ENCODE measurements at places on chromosomes 2 and 18.

GRCh38 chr2:114294741-114295140 is 147.7 kb upstream of the DPP10 start:
- no peak for DNase-seq

- DNase-seq, result no peak
Observed at GRCh38 chr2:30971231-30972025, 164.2 kb upstream of the CAPN13 start.

DNA sequence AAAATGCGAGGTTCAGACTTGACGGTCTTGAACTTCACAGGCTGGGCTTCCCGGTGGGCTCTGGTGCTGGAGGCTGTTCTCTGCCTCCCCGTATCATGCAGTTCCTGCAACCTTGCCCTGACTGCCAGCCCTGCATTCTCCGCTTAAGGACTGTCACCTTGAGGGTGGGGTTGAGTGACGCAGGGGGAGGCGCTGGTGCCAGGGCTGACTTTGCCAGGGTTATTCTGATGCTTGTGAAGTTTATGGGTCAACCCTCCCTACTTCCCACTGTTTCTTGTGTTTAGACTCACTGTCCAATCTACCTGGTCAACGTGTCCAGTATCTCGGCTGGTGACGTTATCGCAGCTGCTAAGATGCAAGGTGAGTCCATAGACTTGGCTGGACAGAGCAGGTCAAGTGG is 37.5 kb upstream of the MAPRE3 start:
- DNase-seq, result no peak

DNA sequence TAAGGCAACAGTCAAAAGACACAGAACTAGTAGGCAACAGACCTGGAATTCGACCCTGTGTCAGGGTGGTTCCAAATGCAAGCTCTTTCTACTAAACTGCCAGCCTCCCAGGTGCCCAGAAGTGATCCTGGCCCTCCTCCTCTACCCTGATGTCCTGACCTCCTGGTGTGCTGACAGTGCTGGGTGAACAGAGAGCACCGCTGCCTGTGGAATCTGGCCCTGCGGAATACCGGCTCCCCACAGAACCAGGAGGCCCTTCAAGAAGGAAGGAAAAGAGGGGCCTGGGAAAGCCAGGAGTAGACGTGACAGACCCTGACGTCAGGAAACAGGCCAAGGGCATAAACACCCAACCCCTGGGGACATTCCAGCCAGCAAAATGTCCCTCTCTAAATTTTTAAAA is 120.3 kb downstream of the NOL10 start:
- no peak for DNase-seq

DNA sequence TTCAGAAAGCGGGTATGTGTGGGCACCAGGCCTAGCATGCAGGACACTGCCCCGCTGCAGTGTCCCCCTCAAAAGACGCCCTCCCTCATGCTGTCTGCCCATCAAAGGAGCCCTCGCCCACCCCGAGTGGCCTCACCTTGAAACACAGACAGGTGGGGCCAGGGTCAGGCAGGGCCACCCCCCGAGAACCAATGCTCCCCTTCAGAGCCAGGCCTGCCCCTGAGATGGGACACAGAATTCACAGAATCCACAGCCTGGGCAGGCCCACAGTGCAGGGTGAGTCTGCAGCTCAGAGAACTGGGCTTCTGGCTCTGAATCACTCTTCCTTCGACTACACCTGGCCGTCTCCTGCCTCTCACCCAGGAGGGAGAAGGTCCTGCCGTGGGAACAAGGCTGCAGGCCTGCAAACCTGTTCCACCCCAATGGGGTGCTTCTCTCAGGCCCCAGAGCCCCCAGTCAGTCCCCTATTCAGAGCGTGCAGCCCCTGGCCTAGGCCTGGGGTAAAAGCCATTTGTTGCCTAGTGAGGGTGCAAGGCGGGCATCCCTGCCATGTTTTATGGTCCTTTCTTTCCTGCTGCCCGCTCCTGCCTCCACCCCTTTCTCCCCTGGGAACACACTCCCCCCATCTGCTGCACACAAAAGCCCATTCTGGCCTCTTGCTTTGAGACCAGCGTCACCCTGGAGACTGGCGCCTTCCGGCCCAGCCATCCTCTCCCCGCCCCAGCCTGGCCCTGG is 11.3 kb upstream of the ARHGEF4 start:
- DNase-seq, result no peak

GRCh38 chr2:209388446-209389037 is 35.3 kb upstream of the MAP2 start:
- DNase-seq, result no peak

GRCh38 chr2:38095996-38096861 is 20.3 kb upstream of the CYP1B1 start:
- no peak for DNase-seq

- DNase-seq, result no peak
Observed at GRCh38 chr2:1656326-1656960, 87.9 kb downstream of the PXDN start.

DNA sequence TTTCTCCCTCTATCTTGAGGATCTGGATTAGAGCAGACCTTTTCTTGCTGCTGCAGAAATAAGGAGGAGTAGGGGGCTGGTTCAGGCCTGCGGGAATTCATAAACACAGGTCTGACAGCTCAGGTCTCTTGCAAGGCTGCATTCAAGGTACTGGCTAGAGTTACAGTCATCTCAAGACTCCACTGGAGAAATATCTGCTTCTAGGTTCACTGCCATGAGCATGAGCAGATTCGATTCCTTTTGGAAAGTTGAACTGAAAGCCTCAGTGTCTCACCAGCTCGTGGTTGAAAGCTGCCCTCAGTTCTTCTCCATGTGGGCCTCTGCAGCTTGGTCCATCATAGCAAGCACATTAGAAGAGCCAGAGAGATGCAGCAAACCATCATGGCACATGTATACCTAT is 124.4 kb upstream of the SETBP1 start:
- no peak for DNase-seq

GRCh38 chr2:6408057-6408456 is 457.6 kb downstream of the CMPK2 start:
- no peak for DNase-seq

GRCh38 chr2:133667968-133668367 is 99.7 kb upstream of the NCKAP5 start:
- DNase-seq, result no peak

DNA sequence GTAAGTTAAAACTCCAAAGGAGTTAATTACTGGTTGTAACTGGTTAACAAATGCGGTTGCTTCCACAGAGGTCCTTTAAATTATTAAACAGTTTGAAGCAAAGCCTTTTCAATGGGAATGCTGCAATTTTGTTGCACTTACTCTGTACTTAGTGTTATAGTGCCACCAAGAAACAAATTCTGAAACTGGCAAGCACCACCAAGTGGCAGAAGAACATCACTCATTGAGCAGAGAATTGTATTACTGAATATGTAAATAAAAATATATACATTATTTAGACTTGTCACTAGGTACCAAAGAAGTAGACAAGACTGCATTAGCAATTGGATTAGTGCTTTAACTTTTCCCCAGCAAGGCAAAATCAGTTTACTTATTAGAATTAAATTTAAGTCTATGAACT is 2.6 kb upstream of the TMEFF2 start:
- DNase-seq, result no peak

GRCh38 chr2:14543284-14543683 is 89.2 kb upstream of the LRATD1 start:
- no peak for DNase-seq

GRCh38 chr18:48027401-48027963 is 97.0 kb upstream of the SMAD2 start:
- no peak for DNase-seq

GRCh38 chr18:34159691-34160185 is 65.0 kb downstream of the NOL4 start:
- no peak for DNase-seq

- DNase-seq, result no peak
Observed at GRCh38 chr2:209600341-209601171, 171.1 kb upstream of the UNC80 start.

- DNase-seq, result no peak
Observed at GRCh38 chr18:46756025-46756558, 761 bp downstream of the ST8SIA5 start.

DNA sequence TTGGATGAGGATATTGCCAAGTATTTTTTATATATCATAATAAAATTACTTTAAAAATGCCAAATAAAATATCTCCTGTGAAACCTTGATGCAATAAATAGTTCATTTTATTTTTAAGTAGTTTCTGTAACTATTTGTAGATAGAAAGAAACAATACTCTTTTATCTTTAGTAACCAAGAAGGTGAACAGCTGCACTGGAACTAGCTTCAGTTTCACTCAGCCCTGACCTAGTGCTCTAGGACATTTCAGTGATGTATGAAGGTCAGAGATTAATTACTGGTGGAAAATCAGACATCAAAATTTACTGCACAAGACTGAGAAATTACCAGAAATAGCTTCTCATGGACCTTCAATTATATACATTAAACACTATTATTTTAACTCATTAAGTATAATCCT is 1305.0 kb downstream of the CNTNAP5 start:
- DNase-seq, result no peak

GRCh38 chr2:131121464-131121863 is 16.3 kb downstream of the PLEKHB2 start:
- DNase-seq, result no peak

GRCh38 chr2:219124381-219125110 is 36.1 kb downstream of the NHEJ1 start:
- DNase-seq, result no peak

DNA sequence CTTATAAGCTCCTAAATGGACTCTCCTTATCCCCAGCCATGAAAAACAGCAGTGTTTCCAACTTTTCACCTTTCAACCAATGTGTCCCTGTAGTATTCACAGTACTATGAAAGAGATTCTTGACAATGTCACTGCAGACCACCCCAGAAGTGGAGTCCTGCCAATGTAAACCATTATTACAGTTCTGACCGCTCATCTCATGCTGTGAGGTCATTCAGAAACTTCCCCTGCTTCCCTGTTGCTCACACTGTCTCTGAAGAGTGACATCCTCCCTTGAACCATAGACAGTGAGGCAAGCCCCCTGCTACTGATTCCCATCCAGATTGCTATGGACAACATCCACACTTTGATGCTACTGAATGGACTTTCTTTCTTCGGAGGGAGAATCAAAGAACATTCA is 1523.7 kb upstream of the ACVR2A start:
- DNase-seq, result no peak

- no peak for DNase-seq
Observed at GRCh38 chr2:10668402-10669012, 21.3 kb downstream of the NOL10 start.

DNA sequence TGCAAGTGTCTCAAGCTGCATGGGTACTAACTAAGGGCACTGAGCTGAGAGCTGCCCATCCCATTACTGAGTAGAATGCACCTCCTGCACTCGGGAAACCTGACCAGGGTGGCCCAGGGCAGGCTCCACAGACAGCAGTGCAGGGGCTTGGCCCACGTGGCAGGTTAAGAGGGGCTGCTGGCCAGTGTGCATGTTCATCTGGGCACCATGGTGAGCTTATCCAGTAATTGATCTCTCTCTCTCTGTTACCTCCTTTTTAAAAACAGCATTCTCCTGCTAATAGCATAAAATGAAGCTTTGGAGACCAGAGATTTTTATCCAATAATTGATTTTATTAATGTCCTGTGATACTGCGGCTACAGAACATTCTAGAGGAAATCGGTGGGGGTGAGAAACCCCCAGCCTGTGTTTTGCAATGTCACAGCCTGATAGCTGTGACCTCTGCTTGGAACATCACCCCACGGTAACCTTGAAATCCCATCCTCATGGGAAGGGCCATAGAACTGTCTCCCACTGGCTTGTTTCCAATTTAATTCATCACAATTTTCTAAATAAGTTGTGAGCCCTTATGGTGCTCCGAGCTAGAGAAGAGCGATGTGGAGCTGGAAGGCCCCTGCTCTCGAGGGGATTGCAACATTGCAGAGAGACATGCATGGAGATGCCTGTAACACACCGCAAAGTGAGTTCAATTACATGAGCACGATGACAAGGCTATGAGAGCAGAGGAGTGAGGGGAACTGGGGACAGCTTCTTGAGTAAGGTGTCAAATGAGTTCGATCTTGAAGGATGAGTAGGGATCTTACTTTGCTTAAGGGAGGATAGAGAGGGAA is 143.8 kb downstream of the GALNT14 start:
- DNase-seq, result no peak

- DNase-seq, result no peak
Observed at GRCh38 chr2:156695595-156695994, 259.4 kb downstream of the GPD2 start.

DNA sequence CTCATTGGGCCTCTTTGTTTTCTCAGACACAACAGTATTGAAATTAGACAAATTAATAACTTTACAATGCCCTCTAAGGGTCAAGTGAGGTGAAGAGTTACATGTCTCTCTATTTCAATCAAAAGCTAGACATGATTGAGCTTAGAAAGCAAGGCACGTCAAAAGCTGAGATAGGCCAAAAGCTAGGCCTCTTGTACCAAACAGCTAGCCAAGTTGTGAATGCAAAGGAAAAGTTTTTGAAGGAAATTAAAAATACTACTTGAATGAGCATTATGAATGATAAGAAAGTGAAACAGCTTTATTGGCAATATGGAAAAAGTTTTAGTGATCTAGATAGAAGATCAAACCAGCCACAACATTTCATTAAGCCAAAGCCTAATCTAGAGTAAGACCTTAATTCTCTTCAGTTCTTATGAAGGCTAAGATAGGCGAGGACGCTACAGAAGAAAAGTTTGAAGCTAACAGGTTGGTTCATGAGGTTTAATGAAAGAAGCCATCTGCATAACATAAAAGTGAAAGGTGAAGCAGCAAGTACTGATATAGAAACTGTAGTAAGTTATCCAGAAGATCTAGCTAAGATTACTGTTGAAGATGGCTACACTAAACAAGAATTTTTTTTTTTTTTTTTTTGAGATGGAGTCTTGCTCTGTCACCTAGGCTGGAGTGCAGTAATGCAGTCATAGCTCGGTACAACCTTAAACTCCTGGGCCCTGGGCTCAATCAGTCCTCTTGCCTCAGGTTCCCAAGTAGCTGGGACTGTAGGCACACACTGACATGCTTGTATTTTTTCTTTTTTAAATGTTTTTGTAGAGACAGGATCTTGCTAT is 65.5 kb downstream of the FAM117B start:
- no peak for DNase-seq

GRCh38 chr2:46913471-46914381 is 1.9 kb downstream of the MCFD2 start:
- no peak for DNase-seq

DNA sequence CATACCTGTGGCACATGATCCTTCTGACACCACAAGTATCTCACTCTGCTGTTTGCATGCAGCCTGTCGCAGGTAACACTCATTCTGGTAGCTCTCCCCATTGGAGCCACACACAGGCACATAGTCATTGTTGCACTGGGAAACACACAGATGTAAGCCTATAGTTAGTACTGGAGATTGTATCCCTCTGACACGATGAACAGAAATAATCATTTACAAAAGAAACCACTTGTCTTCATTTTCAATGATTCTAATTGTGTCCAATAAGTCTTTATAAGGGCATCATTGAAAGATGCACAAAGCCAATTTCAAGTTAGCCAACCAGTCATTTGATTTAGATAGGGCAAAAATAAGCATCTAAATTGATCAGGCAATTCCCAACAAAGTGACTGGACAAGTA is 10.4 kb downstream of the TMEFF2 start:
- no peak for DNase-seq

GRCh38 chr2:74474899-74475298 is 2.4 kb upstream of the MRPL53 start:
- DNase-seq, result no peak

Measured in stimulated activated CD8-positive, alpha-beta memory T cell treated with anti-CD3 and anti-CD28 coated beads, Interleukin-15, amount 100 ng/mL, for 1 hour (primary cell).